ENCODE measurements at places on chromosomes 2 and 18.

DNA sequence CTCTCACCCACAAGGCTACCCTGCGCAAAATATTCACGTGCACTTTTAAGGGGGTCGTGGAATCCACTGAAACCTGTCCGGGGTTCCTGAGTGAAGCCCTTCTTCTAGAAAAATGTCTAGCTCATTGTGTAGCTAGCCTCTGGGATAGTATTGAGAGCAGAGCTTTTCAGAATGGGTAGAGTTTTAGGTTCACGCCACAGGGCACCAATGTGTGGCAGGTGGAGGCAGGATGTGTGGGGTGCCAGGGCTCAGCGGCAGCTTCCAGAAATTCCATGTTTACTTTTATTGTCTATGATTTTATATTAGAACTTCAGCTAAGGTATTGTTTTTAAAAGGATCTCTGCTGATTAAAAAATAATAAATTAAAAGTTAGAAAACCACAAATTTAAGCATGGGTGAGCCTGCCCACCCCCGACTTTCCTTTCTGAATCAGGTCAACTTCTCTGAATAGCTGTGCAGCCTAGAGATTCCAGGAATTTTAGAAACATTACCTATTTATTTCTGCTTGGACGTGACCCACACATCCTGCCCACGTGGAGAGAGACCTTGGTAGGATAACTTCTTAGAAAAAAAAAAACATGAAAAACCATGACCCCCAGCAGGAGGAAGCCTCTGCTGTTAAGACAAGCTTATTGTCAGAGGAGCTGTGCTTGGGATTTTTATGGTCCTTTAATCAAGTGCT is 163.7 kb downstream of the CTIF start:
- no peak for DNase-seq

GRCh38 chr2:68157002-68157401 is 686 bp upstream of the PNO1 start:
- DNase-seq = no peak

GRCh38 chr2:173280853-173281252 is 73.8 kb upstream of the CDCA7 start:
- no peak for DNase-seq

- no peak for DNase-seq
Observed at GRCh38 chr18:8800876-8801262, 95.5 kb downstream of the MTCL1 start.
